ENCODE measurements at places on chromosomes 11 and 22. TPM values are rescaled to one million over a fixed set of nuclear protein-coding genes. Genes with fewer than 3 reads are reported as not detected.

The TRIM49C gene
- not detected for total RNA-seq

DNA sequence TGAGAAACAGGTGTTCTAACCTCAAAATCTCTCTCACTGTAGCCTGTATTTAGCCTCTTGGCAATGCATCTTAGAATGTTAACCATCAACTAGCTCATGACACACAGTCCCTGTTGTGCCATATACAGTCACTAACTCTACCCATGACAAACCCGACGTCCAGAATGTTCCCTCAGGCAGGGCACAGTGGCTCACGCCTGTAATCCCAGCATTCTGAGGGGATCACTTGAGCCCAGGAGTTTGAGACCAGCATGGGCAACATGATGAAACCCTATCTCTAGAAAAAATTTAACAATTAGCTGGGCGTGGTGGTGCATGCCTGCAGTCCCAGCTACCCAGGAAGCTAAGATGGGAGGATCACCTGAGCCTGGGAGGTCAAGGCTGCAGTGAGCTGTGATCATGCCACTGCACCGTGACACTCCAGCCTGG is 18.2 kb upstream of the CCDC34 start:
- no peak for DNase-seq

DNA sequence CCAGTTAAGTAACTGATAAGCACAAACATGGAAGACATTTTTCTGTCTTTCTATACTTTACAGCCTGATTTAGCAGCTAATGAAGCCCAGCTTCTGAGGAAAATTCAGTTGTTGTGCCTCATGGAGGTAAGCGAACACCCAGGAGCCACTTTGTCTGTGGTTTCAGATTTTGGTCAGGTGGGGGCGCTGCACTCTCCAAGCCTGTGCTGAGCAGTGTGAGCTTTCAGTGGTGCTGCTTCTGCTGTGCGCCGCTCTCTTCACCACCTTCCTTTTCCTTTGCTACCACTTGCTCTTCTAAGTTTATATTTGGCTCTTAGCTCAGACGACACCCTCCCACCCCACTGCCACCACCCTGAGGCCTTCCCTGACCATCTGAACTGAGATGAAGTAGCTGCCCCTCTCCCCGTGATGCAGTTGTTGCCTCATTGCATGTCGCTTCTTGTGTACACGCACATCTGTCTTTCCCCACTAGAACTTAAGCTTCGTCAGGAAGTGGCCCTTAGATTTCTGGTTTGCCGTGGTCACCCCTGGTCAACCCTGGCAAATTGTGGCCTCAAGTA is 14.0 kb downstream of the PSMD13 start:
- DNase-seq = peak; percentile 57

DNA sequence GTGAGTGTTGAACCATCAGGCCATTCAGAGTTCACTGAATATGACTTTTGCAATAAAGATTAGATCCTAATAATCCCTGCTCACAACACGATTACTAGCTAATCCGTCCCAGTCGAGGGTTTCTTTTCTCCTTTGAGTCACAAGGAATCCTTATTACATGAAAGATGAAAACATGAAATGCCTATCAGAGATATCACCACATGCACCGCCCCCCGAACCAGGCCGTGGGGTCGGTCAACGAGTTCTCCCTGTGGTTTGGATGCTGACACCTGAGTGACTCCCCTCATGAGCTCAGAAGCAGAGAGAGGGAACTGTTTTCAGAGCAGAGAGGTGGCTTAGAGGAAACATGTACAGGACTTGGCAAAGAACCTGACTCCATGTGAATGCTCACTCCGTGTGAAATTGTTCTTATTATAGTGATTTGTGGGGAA is 263.3 kb downstream of the ETS1 start:
- DNase-seq = no peak

The UBQLNL gene
- 0.17 TPM for total RNA-seq

All from left ventricle myocardium superior (tissue), 1 donor.